ENCODE measurements at places on chromosomes 4 and X.

DNA sequence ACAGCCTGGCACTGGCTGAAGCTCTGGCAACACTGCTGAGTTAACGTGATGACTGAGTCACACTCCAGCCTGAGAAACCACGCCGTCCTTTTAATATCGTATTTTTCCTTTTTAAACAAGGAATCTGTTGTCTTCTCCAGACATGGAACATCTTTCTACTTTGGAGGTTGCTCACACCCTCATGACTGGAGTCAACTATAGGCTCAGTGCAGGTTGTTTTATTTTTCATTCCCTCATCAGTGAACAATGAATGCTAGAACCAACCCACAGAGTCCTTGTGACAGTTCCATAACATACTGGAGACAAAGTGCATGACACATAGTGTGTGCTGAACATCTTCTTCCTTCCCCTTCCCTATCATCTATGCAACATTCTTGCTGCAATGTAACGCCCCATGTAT, 76.8 kb upstream of the CPEB2 start:
- no peak for DNase-seq

DNA sequence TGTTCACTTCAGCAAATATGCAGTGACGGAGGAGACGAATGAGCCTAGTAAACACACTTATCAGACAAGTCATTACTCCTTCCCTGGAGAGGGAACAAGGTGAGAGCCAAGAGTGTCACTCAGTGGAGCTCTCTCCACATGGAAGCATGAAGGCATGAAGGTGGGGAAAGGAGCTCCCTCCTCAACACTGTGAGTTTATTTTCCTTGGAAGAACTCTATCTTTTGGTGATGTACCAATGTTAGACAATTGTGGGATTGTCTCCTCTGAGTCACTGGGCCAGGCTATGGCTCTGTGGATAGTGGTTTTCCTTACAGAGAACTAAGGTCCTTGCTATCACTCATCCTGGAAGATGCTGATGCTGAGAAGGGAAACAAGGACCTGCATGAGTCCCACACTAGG, 200.2 kb downstream of the CPEB2 start:
- DNase-seq: no peak

DNA sequence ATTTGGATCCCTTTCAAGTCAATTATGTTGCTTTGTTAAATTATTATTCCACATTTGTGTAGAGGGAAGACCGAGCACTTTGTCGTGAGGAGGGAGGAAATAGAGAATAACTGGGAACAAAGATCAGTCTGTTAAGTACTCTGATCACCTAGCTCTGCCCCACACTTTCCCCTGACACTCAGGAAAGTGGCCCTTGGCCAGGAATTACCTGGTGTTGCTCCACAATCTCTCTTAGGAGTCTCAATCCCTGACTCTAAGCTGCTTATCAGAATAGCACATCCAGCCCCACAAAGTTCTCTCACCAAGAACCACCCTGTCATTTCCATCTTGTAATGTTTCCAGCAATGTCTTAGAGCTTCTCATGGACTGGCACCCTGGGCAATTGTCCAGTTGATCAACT, 83.8 kb upstream of the BMPR1B start:
- DNase-seq: no peak

DNA sequence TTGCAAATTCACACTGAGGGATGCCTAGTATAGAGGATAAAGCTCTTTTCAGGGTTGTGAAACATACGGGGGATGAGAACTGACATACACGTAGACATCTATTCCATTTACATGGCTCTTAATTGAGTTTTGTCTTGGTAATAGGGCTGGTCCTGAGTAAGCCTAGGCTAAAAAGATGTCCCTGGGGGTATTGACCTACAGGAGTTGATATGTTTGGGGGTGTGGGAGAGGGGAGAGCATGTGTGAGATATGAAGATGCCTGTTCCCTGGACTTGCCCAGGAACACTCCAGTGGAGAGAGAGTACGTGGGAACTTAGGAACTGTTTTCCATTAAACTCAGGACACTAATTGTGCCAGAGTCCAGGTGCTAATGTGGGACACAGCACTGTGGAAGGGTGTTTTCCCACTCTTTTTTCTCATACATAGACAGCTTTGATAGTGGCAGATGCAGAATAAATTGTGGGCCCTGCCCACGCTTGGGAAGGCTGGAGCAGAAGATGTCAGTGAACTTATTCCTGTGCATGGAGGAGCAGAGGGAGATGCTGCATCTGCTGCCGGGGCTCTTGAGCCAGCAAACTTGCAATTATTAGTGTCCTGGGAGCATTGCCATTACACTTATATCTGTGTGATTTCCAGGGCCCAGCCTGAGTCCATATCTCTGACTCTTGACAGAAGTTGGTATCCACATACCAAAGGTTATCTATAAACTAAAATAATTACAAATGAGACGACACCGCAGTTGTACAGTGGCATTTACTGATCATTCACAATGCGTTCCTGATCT, 20.7 kb downstream of the SYNPO2 start:
- no peak for DNase-seq

- no peak for DNase-seq
These were observed 139.7 kb upstream of the SPRY1 start for GRCh38 chr4:123256901-123257300.

- DNase-seq: no peak
These were observed 33.5 kb downstream of the ARSJ start for GRCh38 chr4:113945906-113946305.

- DNase-seq: no peak
These were observed 81.2 kb downstream of the SPRY1 start for GRCh38 chr4:123477711-123478209.

DNA sequence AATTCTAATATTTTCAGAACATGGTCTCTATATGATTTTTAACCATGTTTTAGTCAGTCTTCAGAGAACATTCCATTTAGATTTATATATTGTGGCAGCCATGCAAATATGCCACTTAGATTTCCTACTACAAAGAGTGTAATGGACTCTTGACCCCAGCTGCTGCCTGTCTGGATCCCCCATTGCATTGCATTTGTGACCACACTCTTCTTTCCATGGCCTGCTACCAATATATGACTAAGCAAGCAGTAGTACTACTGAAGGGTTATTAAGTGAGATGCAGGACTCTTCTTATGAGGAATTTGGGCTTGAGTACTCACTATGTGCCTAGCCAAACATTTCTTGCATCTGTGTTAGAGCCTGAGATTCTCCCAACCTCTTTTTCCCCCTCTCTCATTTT, 306.8 kb downstream of the PDHA2 start:
- DNase-seq: no peak

GRCh38 chrX:134459683-134460004, 321 bp upstream of the HPRT1 start:
- no peak for DNase-seq

- DNase-seq: no peak
These were observed 55.8 kb upstream of the BCOR start for GRCh38 chrX:40153345-40154249.

GRCh38 chr4:4526401-4526800, 15.4 kb downstream of the STX18 start:
- no peak for DNase-seq

GRCh38 chrX:125846271-125846670, 319.8 kb downstream of the DCAF12L2 start:
- no peak for DNase-seq

DNA sequence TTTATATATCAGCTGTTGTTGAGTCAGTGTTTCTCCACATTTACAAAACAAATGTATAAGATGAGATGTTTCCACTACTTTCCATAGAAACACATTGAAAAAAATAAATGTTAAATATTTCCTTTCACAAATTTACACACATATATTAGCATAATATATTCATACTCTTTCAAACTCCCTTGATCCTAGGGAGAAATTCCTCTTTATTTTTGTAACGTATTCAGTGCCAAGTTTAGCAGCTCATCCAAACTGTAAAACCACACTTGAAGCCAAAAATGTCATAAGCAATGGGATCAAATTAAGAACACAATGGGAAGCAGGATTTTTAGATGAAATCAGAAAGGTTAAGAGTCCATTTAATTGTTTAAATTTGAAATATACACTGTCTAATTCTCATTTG, 381.1 kb upstream of the MAD2L1 start:
- DNase-seq: no peak

GRCh38 chr4:66169341-66169740, 499.1 kb upstream of the EPHA5 start:
- DNase-seq: no peak

DNA sequence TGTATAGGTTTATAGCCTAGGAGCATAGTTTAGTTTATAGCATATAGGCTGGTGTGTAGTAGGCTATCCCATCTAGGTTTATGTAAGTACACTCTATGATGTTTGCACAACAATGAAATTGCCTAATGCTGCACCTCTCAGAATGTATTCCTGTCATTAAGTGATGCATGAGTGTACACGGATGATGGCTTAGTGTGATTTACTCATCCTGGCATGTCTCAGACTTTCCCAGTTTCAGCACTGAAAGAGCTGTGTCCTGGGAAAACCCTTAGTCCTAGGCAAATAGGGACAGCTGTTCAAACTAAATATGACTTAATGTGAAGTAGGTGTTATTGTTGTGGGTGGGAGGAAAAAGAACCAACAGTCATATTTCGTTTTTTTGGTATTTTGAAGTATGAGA, 264.9 kb upstream of the MAGEB18 start:
- DNase-seq: no peak

GRCh38 chr4:159227378-159227777, 124.5 kb downstream of the RAPGEF2 start:
- no peak for DNase-seq

- no peak for DNase-seq
These were observed 47.9 kb upstream of the PAGE3 start for GRCh38 chrX:55312655-55313054.

DNA sequence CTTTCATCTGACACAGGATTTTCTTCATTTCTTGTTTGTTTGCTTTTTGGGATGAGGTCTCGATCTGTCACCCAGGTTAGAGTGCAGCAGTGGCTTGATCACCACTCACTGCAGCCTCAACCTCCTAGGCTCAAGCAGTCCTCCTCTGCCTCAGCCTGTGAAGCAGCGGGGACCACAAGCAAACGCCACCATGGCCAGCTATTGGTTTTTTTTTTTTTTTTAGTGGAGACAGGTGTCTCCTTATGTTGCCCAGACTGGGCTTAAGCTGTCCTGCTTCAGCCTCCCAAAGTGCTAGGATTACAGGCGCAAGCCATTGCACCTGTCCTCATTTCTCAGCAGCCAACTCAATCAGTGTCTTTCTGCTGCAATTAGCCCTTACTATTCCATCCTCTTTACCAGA, 10.3 kb downstream of the SPRY1 start:
- DNase-seq: no peak

DNA sequence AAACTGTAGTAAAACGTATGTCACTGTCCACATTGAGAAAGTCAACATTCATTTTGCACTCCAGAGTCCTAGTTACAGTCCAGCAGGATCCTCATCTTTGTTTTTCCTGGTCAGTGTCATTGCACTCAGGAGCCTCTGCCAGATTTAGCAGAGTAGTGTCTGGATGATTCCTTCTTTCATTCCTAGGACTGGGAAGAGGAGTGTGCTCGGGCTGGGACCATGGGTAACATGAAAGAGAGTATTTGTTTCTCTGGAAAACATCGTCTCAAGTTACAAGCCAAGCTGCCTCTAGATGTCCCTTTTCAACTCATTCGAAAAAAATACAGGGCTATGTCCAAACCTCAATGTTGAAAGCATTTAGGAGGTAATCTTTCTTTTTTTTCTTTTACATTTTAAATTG, 69.9 kb upstream of the TNIP3 start:
- no peak for DNase-seq

- no peak for DNase-seq
These were observed 38.7 kb downstream of the AASDH start for GRCh38 chr4:56348576-56348975.

GRCh38 chr4:140839888-140840790, 84.0 kb upstream of the TBC1D9 start:
- no peak for DNase-seq

- DNase-seq: no peak
These were observed 22.0 kb downstream of the CTSO start for GRCh38 chr4:155931634-155932033.

GRCh38 chrX:154436983-154437752, at the start of gene GDI1:
Gene GDI1 (plus strand): TSS chrX:154437154. CDS start chrX:154437255, 101 bp downstream.
- DNase-seq: no peak

DNA sequence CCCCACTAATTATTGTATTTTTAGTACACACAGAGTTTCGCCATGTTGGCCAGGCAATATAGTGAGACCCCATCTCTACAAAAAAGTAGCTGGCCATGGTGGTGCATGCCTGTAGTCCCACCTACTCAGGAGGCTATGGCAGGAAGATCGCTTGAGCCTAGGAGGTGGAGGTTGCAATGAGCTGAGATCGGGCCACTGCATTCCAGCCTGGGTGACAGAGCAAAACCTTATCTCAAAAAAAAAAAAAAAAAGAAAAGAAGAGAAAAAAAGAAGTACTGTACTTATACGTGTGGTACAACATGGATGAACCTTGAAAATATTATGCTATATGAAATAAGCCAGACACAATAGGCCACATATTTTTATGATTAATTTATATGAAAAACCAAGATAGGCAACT, 9.9 kb upstream of the WDR45 start:
- DNase-seq: no peak

DNA sequence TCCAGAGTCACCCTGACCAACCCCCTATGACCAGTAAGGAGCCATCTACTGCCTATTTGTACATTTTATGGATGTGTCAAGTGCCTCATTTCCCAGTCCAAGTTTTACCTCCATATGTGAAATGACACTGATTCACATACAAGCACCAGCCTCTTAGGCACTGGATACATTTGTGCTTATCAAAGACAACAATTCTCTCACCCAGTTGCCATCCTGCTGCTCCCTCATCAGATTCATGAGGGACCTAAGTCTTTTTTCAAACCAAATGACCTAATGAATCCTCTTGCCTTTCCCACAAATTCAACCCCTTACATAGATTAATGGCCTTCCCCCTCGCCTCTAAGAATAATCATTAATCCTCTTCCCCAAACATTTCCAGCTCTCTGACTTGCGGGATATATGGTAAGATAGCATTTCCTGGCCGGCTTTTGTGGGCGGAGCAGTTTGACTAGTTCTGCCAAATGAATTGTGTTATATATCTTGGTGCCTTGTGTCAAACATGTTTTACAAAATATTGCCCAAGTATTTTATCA, 233.9 kb downstream of the ARAP2 start:
- no peak for DNase-seq

DNA sequence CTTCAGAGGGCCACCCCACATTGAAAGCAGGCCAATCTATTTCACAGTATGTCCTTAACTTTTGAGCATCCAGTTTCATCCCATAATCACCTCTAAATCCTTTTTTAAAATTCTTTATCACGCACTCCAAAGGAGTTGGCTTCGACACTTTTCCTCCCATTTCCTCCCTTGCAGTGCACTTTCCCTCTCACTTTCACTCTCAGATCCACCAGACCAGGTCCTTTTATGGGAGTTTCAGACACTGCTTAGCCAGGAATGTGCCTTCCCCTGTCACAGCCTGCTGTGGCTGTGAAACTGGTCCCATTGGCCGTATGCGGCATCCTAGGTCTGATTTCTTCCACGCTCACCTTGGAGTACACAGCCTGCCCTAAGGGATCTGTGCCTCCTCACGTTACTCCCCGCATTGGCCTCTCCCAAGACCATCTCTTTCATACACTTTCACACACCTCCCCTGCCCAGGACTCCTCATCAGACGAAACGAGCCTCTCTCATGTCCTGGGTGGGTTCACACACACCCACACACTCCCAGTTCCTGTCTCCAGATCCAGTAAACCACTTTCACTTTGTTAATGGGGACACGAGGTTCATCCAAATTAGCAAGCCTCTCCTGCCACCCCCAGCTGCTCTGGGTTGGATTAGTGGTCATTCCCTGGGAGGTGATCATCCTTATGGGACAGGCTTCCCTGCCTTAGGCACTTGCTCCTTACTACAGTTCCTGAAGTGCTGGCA, 10.0 kb upstream of the RHOXF2B start:
- no peak for DNase-seq
